Spinal cord (tissue), 10 donors: ENCODE measurements at places on chromosomes 11 and 22.

DNA sequence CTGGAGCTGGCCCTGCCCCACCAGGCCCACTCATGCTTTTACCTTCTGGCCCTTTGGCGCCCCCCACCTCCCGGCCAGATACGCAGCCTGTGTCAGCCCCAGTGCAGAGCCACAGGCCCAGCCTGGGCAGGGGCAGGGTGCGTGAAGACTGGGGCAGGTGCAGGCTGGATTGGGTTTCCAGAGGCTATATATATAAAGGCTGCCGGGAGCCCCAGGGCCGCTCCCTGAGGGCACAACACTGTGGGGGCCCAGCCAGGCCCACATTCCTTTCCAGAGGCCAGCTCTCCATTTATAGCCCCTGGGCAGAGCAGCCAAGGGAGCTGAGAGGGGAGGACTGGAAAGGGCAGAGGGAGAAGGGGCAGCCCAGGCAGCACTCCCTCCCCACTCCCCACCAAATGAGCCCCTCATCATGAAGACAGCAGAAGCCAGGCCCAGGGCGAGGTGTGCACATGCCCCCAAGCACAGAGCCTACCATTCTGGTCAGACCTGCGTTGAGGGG lies 5.0 kb upstream of the MYOD1 start:
- H3K4me3 ChIP-seq, result no peak overlapping the region
- H3K36me3 ChIP-seq, result no peaks in the 10 kb centered on the region
- peaks cover 65% of the 10 kb centered on the region for H3K27me3 ChIP-seq
- H3K4me1 ChIP-seq, result peaks cover 7% of the 10 kb centered on the region
- no peak overlapping the region for H3K27ac ChIP-seq

DNA sequence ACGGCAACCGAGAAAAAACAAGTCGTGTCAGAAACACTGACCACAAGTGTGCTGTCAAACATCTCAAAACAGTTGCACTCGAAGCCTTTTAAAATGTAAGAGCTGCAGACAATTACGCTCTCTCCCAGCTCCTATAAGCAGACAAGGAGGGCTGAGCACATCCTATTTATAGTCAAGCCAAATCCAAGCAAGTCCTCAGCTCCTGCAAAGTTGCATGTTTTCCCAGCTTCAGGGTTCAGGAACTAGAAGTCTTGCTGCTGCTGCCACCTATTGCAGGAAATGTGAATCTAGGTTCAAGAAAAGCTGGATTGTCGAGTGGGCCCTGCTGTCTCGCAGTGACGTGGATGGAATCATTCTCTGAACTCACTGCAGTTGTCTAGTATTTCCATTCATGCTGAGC lies 15.5 kb downstream of the EFCAB6 start:
- H3K27me3 ChIP-seq, result no peaks in the 10 kb centered on the region
- no peak overlapping the region for H3K27ac ChIP-seq
- H3K4me3 ChIP-seq, result no peak overlapping the region
- H3K4me1 ChIP-seq, result no peaks in the 10 kb centered on the region

- H3K27ac ChIP-seq, result no peak overlapping the region
- no peak for DNase-seq
- no peaks in the 10 kb centered on the region for H3K36me3 ChIP-seq
- peaks cover 6% of the 10 kb centered on the region for H3K4me1 ChIP-seq
Measured at GRCh38 chr22:30717331-30717921, 22.8 kb downstream of the OSBP2 start.

DNA sequence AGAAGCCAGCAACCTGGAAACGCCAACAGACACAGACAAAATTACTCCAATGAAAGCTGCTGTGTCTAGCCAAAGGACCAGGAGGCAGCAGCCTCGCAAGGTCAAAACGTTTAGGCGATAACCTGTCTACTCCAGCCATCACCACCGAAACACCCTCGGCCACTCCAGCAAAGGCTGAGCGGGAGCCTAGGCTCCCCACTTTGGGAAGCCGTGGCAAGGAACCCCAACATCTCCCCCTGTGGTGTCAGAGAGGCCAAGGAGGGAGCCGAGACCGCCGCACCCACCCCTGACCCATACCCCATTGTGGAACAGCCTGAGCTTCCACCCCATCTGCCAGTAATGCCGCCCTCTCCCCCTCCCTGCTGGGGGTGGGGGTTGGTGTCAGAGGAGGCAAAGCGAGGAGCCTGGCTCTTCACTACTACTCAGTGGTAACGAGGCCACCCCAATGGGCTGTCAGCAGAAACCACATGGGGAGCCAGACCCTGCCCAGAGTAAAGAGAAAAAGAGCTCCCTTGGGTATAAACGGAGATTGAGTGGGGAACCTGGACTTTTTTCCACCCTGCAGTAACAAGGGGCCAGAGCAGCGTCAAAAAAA lies 33.9 kb upstream of the SEPTIN5 start:
- H3K27me3 ChIP-seq, result no peaks in the 10 kb centered on the region
- no peak overlapping the region for H3K27ac ChIP-seq
- H3K4me3 ChIP-seq, result no peak overlapping the region
- peaks cover 18% of the 10 kb centered on the region for H3K4me1 ChIP-seq
- DNase-seq, result no peak

DNA sequence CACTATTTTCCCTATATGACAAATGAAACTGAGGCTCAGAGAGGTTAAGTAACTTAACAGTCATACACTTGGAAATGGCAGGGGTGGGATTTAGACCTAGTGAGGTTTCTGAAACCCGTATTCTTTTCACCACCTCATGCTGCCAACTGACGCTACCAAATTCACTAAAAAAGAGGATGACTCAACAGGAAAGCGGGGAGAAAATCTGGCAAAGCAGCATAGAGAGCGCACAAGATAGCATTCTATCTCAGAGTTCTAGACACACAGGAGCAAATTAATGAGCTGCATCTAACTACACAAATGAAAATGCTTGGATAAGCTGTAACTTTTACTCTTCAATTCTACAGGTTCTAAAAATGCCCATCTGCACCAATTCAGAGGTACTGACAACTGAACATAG lies 136.4 kb downstream of the RBFOX2 start:
- H3K4me1 ChIP-seq, result peaks cover 14% of the 10 kb centered on the region
- H3K27me3 ChIP-seq, result no peaks in the 10 kb centered on the region
- H3K36me3 ChIP-seq, result no peaks in the 10 kb centered on the region
- H3K27ac ChIP-seq, result no peak overlapping the region
- H3K4me3 ChIP-seq, result no peak overlapping the region
- no peak for DNase-seq

- H3K4me3 ChIP-seq, result no peak overlapping the region
- no peaks in the 10 kb centered on the region for H3K4me1 ChIP-seq
- H3K36me3 ChIP-seq, result no peaks in the 10 kb centered on the region
- no peaks in the 10 kb centered on the region for H3K27me3 ChIP-seq
- no peak overlapping the region for H3K27ac ChIP-seq
Measured at GRCh38 chr11:44651535-44652155, 75.1 kb upstream of the TSPAN18 start.

DNA sequence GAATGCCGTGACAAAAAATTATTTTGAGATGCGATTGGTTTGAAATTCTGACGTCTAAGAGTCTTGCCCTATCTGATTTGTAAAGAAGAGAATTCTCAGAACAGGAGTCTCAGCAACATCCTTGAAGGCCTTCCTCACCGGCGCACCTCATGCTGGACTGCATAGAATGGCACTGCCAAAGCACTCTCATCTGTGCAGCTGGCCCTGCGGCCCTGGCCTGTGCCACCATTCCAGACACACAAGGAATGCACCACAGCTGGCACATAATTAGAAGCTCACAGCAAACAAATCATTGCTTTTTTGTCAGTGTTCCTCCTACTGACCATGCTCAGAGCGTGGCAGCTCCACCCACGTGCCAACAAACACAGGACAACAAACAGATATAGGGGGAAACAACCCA lies 166.0 kb downstream of the KIRREL3 start:
- no peak overlapping the region for H3K27ac ChIP-seq
- no peaks in the 10 kb centered on the region for H3K36me3 ChIP-seq
- H3K27me3 ChIP-seq, result no peaks in the 10 kb centered on the region
- no peaks in the 10 kb centered on the region for H3K4me1 ChIP-seq
- no peak for DNase-seq

DNA sequence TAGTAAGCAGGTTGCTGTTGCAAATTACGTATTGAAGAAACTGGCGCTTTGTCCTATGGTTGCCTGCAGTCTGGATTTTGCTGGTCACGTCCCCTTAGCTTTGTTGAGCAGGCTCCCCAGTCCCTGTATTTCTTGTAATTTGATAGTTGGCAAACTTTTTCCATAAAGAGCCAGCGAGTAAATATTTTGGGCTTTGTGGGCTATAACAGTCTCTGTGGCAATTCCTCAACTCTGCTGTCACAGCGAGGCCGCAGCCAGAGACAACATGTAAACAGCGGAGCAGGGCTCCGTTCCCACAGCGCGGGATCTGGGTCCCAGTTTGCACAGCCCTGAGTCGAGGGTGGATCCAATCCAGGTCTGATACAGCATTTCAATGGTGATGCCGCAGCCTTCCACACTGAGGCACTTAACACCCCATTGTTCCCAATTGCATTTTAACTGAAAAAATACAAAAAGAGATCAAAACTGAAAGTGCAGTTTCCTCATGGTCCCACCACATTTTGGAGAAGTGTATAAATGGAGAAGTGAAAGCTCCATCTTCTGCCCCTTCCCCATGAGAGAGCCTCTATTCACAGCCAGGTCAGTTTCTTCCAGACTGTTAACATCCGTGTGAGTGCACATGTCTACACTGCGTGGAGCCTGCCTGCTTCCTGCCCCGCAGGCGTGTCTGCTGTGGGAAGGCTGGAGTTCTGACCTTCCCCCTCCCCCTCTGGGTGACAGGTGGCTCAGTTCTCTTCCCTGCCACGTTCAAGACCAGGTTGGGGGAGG lies 89.1 kb downstream of the RPS6KA4 start:
- DNase-seq, result no peak
- no peaks in the 10 kb centered on the region for H3K27me3 ChIP-seq
- H3K4me1 ChIP-seq, result peaks cover 26% of the 10 kb centered on the region
- H3K4me3 ChIP-seq, result peak overlapping the region; percentile 9

- no peaks in the 10 kb centered on the region for H3K4me1 ChIP-seq
- no peaks in the 10 kb centered on the region for H3K36me3 ChIP-seq
- H3K4me3 ChIP-seq, result no peak overlapping the region
- H3K27ac ChIP-seq, result no peak overlapping the region
- DNase-seq, result no peak
Measured at GRCh38 chr11:128596250-128596649, 8.9 kb upstream of the ETS1 start.

DNA sequence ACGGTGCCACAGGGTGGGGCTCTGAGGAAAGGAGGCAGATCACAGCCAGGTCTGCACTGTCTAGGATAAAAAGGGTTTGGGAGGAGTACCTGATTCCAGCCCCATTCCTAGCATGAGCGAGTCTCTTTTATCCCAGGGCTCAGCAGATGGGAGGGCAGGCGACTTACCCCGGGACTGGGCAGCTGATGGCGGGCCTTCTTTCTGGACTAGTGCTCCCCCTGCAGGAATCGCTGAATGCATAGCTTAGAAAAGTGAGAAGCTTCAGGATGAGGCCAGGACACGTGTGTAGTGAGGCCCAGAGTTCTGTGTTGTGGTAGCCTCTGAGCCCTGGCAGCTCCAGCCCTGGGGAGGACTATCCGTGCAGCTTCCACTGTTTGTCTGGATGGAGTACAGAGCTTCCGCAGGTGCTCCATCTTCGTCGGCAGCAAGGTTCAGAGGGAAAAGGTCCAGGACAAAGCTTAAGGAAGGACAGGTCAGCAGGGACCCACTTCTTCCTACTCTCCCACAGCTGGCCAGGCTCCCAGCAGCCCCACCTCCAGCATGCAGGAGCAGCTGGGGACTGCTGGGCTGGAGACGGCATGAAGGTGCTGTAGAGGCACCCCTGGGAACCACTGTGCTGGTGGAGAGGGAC lies 30.4 kb downstream of the COMMD9 start:
- H3K36me3 ChIP-seq, result no peaks in the 10 kb centered on the region
- H3K27me3 ChIP-seq, result no peaks in the 10 kb centered on the region
- H3K4me3 ChIP-seq, result no peak overlapping the region
- H3K4me1 ChIP-seq, result peaks cover 21% of the 10 kb centered on the region
- no peak overlapping the region for H3K27ac ChIP-seq

- no peaks in the 10 kb centered on the region for H3K36me3 ChIP-seq
- no peak for DNase-seq
- no peaks in the 10 kb centered on the region for H3K4me1 ChIP-seq
- no peak overlapping the region for H3K27ac ChIP-seq
- H3K27me3 ChIP-seq, result no peaks in the 10 kb centered on the region
Measured at GRCh38 chr11:78338138-78338537, 79.5 kb downstream of the GAB2 start.

GRCh38 chr11:70028147-70028855 lies 49.8 kb upstream of the ANO1 start:
- H3K36me3 ChIP-seq, result no peaks in the 10 kb centered on the region
- peaks cover 22% of the 10 kb centered on the region for H3K4me1 ChIP-seq
- no peak for DNase-seq
- H3K4me3 ChIP-seq, result no peak overlapping the region
- H3K27ac ChIP-seq, result no peak overlapping the region

- H3K4me3 ChIP-seq, result no peak overlapping the region
- H3K4me1 ChIP-seq, result no peaks in the 10 kb centered on the region
- H3K36me3 ChIP-seq, result no peaks in the 10 kb centered on the region
Measured at GRCh38 chr11:28146123-28146751, 38.0 kb downstream of the METTL15 start.

DNA sequence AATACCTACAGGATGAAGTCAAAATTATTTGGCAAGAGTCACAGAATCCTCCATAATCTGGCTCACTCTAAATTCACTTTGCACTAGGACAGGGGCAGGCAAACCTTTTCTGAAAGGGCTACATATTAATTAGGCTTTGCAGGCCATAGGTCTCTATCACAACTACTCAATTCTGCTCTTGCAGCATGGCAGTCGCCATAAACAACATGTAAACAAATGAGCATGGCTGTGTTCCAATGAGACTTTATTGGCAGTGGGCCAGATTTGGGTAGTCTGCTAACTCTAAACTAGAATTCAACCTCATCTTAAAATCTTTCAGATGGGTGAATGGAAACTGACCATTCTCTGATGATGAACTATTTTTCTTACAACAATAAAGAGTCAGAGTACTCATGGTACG lies 5.8 kb downstream of the THRSP start:
- no peak overlapping the region for H3K4me3 ChIP-seq
- H3K4me1 ChIP-seq, result no peaks in the 10 kb centered on the region
- H3K27me3 ChIP-seq, result no peaks in the 10 kb centered on the region
- no peak for DNase-seq
- H3K36me3 ChIP-seq, result peaks cover 17% of the 10 kb centered on the region

DNA sequence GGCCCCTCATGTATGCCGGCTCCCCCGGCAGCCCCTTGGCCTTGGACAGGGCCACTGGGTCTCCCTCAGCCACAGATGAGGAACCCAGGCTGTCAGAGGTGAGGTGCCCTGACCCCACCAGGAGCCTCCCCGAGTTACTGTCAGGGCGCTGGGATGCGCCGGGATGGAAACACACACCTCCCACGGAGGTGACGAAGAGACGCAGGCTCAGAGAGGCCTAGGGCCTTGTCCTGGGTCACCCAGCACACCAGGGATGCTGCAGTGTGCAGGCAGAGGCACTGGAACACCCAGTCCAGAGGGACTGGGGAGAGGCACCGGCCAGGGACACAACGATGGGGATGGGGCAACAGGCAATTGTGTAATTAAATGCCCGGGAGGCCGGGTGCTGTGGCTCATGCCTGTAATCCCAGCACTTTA lies 81.2 kb upstream of the PRR5 start:
- DNase-seq, result no peak
- H3K27ac ChIP-seq, result no peak overlapping the region
- no peaks in the 10 kb centered on the region for H3K36me3 ChIP-seq
- H3K27me3 ChIP-seq, result peaks cover 2% of the 10 kb centered on the region
- H3K4me1 ChIP-seq, result peaks cover 55% of the 10 kb centered on the region
- H3K4me3 ChIP-seq, result no peak overlapping the region

- DNase-seq, result no peak
- H3K27me3 ChIP-seq, result no peaks in the 10 kb centered on the region
- H3K36me3 ChIP-seq, result no peaks in the 10 kb centered on the region
- no peaks in the 10 kb centered on the region for H3K4me1 ChIP-seq
Measured at GRCh38 chr11:35105319-35106079, 33.5 kb upstream of the CD44 start.

- H3K36me3 ChIP-seq, result peaks cover 11% of the 10 kb centered on the region
- H3K4me3 ChIP-seq, result no peak overlapping the region
- no peak for DNase-seq
- H3K27ac ChIP-seq, result no peak overlapping the region
- H3K27me3 ChIP-seq, result no peaks in the 10 kb centered on the region
Measured at GRCh38 chr11:76523147-76523546, 78.3 kb downstream of the EMSY start.
